ENCODE measurements at places on chromosomes 3 and 15. TPM values are rescaled to one million over a fixed set of nuclear protein-coding genes. Genes with fewer than 3 reads are reported as not detected.

ZNF385D gene
- polyA plus RNA-seq = 0.55 TPM

DNA sequence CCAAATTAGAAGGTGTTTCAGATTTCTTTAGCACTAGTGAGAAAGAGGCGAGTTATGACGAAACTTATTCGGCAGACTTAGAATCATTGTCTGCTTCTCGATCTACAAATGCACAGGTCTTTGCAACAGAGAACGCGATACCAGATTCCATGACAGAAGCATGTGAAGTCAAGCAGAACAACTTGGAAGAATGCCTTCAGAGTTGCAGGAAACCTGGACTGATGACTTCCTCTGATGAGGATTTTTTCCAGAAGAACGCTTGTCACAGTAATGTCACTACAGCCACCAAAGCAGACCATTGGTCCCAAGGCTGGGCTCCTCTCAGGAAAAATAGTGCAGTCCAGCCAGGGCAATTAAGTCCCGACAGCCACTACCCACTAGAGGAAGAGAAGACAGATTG is 50.6 kb downstream of the CDAN1 start:
- DNase-seq = no peak

DNA sequence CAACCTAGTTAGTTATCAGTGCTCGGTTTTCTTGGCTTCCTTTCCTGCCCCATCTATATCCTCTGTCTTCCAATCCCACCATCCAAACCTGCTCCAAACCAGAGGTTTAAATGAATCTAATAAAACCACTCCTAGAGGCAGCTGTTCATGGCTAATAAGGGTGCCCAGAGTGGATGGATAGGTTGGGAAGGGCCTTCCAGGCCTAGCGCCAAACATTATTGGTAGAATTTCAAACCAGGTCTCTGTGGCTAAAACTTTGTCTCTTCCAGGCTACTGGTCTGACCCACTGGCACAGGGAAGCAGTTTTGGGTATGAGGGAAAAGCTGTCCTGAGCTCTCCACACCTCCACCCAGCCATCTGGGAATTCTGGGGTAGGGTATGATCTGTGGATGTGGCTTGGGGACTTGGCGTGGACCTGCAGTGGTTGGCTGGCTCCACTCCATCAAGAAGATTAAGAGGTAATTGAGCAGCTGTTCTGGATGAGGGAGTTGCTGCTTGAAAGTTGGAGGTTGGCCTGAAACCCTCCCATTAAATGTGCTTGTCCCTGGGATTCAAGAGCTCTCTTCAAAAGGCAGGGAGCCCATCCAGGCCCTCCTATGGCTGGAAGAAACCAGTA is 29.3 kb upstream of the INSYN1 start:
- no peak for DNase-seq

DNA sequence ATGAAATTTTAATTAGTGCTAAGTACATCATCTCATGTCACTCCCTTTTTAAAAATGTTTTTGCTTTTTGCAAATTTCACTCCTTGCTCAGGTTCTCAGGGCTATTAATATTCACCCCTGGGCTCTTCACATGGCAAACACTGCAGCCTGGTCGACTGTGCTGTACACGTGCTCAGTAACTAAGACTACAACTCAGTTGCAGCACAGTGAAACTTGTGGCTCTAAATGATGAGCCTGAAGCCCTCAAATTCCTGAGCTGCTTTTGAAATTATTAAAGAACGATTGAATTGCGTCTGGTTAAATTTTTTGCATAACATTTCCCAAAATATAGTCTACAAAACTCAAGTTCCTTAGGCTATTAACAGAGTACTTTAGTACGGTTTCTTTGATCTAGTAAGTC is 159.3 kb upstream of the C2CD4B start:
- DNase-seq = no peak
